ENCODE measurements at places on chromosomes 1 and 21.

DNA sequence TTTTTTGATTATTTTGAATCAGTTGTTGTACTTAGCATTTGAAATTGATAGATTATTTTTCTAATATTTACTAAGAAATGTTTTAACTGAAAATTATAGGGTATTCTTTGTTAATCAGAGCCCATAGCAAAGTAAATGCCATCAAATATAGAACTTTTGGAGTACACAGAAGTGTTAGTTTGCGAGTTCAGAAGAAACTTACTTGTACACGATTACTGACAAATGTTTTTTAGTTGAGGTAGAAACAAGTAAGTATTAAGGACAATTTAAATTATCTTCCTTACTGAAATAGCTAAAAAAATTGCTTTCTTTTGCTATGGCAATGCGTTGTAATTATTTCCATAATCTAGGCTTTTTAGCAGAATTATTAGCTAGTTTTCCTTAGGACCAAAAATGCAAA, 692.2 kb downstream of the USP25 start:
- no peak for DNase-seq

DNA sequence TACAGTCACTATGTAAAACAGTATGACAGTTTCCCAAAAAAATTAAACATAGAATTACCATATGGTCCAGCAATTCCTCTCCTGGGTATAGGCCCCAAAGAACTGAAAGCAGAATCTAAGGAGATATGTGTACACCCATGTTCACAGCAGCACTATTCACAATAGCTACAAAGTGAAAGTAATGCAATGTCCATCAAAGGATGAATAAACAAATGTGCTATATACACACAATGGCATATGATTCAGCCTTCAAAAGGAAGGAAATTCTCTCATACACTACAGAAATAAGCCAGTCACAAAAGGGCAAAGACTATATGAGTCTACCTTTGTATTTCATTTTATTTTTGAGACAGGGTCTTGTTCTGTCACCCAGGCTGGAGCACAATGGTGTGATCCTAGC, 120.4 kb downstream of the TOMM20 start:
- no peak for DNase-seq

DNA sequence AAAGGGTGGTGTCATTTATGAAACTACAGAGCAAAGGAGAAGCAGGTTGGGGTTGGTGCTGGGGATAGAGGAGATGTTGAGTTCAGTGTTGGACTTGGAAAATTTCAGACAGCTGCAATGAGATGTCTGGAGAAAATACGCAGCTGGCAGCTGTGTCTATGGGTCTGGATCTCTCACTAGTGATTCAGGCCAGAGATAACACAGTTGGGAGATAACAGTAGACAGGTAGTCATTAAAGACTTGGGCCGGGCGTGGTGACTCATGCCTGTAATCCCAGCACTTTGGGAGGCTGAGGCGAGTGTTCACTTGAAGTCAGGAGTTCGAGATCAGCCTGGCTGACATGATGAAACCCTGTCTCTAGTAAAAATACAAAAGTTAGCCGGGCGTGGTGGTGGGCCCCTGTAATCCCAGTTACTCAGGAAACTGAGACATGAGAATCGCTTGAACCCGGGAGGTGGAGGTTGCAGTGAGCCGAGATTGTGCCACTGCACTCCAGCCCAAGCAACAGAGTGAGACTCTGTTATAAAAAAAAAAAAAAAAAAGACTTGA, 2.5 kb upstream of the TFAP2E start:
- no peak for DNase-seq

- DNase-seq, result no peak
These were observed 33.1 kb downstream of the KIAA0319L start for GRCh38 chr1:35524106-35524505.

DNA sequence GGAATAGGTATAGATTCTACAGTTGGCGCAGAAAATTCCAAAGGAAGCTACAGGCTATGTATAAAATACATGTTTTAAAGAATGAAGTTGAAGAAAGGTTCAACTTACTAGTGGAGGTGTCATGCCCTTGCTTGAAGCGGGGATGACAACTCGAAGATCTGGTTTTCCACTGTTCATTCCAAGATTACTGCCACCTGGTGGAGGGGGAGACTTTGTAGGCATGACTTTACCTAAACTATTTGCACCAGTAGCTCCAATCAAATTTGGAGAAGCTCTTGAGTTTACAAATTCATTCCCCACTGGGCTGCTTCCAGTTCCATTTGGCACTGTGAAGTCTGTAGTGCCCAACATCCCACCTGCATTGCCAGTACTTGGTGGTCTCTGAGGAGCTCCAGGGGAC, 81.7 kb downstream of the AXDND1 start:
- no peak for DNase-seq

DNA sequence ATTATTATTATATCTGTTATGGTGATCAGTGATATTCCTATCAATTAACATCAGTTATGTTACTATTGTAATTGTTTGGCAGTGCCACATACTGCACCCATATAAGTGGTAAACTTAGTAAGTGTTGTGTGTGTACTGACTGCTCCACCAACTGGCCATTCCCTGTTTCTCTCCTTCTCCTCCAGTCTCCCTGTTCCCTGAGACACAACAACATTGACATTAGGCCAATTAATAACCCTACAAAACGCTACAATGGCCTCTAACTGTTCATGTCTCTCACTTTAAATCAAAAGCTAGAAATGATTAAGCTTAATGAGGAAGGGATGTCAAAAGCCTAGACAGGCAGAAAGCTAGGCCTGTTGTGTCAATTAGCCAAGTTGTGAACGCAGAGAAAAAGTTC, 6.6 kb upstream of the THRAP3 start:
- DNase-seq, result no peak

DNA sequence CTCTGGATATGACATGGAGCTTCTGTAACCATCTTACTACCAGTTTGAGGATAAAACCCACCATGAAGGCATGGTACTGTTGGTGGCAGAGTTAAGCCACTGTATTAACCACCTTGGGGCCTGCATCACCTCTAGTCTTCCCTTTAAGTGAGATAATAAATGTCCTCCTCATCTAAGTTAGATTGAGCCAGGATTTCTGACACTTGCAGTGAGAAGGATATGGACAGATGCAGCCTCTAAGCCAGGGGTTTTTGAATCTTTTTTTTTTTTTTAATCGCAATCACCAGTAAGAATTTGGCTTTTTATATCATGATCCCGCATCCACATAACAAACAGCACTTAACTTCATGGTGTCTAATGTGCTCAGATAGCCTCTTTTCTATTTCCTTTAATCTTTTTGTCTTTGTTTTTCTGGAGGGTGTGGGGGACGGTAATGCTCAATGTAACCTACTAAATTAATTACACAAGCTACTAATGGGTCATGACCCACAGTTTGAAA, 42.2 kb downstream of the ATP1A1 start:
- DNase-seq, result no peak

GRCh38 chr1:101004061-101004460, 21.5 kb downstream of the DPH5 start:
- DNase-seq, result no peak
